ENCODE measurements at places on chromosomes 2 and 18. TPM values are rescaled to one million over a fixed set of nuclear protein-coding genes. Genes with fewer than 3 reads are reported as not detected.

DNA sequence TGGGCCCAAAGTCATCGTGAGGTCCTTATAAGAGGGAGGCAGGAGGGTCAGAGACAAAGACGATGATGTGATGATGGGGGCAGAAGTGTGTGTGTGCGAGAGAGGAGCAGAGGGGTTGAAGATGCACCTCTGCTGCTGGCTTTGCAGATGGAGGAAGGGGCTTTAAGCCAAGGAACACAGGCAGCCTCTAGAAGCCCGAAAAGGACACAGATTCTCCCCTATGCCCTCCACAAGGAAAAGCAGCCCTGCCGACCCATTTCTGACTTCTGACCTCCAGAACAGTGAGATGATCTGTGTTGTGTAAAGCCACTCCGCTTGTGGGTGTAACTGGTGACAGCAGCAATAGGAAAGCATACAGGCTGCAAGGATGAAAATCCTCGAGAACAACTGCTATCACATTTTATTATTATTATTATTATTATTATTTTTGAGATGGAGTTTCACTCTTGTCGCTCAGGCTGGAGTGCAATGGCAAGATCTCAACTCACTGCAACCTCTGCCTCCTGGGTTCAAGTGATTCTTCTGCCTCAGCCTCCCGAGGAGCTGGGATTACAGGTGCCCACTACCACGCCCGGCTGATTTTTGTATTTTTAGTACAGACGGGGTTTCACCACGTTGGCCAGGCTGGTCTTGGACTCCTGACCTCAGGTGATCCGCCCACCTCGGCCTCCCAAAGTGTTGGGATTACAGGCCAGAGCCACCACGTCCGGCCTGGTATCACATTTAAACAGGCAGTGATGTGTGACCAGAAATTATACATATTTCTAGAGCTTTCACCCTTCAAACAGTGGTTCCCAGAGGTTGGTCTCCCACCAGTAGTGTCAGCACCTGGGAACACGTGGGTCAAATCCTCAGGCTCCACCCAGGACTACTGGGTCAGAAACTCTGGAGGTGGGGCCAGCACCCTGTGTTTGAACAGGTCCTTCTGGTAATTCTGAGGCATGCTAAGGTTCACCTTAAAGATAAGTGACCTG lies 170.5 kb downstream of the TGIF1 start:
- H3K36me3 ChIP-seq = no peaks in the 10 kb centered on the region
- H3K4me3 ChIP-seq = no peak overlapping the region

The ANTXR1 gene
- 36.0 TPM for total RNA-seq

DNA sequence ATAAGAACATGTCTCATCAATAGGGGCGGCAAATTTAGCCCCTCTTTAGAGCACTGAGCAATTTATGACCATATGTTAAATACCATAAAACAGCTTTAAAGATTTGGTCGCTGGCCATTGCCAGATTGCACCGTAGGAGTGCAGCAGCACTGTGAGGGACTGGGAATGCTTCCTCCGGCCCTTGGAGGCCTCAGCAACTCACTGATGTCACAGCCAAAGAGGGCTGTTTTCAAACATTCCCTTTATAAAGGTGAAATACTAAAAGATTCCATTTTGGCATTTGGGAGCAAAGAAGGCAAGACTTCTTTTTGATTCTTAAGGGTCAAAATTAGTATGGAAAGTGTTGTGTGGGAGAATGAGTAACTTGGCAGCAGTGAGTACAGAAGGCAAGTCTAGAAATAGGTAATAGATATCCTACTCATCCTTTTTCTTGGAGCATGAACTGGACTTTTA lies 63.7 kb downstream of the BABAM2 start:
- peaks cover 11% of the 10 kb centered on the region for H3K4me1 ChIP-seq
- H3K4me3 ChIP-seq = no peak overlapping the region
- no peak overlapping the region for H3K27ac ChIP-seq
- no peaks in the 10 kb centered on the region for H3K27me3 ChIP-seq

GRCh38 chr2:233061591-233062450 lies 1.7 kb downstream of the INPP5D start:
- DNase-seq = peak; percentile 14
- no peak overlapping the region for H3K4me3 ChIP-seq
- no peaks in the 10 kb centered on the region for H3K27me3 ChIP-seq
- no peaks in the 10 kb centered on the region for H3K36me3 ChIP-seq

DNA sequence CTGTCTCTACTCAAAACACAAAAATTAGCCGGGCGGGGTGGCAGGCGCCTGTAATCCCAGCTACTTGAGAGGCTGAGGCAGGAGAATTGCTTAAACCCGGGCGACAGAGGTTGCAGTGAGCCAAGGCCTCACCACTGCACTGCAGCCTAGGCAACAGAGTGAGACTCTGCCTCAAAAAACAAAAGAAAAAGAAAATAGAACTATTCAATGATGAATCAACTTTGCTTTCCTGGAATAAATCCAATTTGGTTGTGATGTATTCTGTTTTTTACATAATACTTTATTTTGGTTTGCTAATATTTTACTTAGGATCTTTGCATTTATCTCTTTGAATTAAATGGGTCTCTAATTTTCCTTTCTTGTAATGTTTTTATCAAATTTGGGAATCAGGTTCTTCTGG lies 86.3 kb upstream of the MBOAT2 start:
- H3K36me3 ChIP-seq = no peaks in the 10 kb centered on the region
- DNase-seq = no peak
- no peaks in the 10 kb centered on the region for H3K4me1 ChIP-seq
- no peaks in the 10 kb centered on the region for H3K27me3 ChIP-seq
- no peak overlapping the region for H3K4me3 ChIP-seq

- no peak for DNase-seq
- no peaks in the 10 kb centered on the region for H3K36me3 ChIP-seq
- no peaks in the 10 kb centered on the region for H3K27me3 ChIP-seq
- H3K4me3 ChIP-seq = no peak overlapping the region
- no peak overlapping the region for H3K27ac ChIP-seq
Observed at GRCh38 chr18:76408480-76409067, 86.5 kb downstream of the ZNF516 start.

GRCh38 chr2:104502901-104503300 lies 351.0 kb upstream of the POU3F3 start:
- H3K4me1 ChIP-seq = no peaks in the 10 kb centered on the region
- no peaks in the 10 kb centered on the region for H3K27me3 ChIP-seq
- no peak overlapping the region for H3K4me3 ChIP-seq
- no peak overlapping the region for H3K27ac ChIP-seq

DNA sequence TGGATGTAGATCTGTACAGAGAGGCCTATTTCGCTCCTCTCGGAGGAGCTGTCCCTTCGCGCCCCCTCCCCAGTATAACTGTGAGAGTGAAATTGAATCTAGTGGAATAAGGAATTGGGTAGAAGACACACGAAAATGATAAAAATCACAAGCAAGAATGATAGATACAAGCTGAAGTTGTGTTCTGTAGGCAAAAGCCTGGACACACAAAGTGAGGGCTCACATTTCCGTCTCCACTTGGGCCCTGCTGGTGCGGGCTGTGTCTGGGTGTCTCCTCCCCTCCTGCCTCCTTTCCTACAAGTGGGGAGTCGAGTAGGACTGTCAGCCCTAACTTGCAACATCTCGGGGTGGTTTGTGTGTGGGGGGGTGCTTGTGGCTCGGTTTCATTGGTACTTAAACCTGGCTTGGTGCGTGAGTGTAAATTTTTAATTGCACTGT lies 457 bp upstream of the SP9 start:
- no peak overlapping the region for H3K27ac ChIP-seq
- H3K27me3 ChIP-seq = peaks cover 100% of the 10 kb centered on the region
- peaks cover 8% of the 10 kb centered on the region for H3K4me1 ChIP-seq

DNA sequence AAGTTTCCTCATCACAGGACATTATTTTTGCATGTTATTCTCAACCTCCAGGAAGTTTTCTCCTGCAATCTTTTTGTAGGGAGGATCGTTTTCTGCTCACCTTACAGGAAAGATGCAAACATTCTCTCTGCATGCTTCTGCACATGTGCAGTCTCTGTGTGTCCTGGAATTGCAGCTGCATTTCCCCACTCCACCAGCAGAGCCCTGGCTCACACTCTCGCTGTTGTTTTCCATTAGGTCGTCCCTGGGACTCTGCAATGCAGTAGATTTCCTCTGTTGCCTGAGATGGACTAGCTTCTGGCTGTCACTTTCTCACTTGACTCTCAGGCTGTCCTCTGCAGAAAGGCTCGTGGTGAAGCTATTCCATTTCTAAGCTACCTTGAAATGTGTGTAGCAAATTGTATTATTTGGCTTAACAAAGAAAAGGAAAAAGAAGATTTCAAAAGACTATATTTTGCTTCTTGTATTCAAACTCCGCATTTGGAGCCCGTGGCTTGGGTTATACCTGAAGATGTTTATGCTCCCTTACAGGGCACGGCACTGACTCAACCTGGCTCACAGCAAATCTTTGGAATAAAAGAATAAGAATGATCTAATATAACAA lies 346.7 kb downstream of the RAD51AP2 start:
- H3K27me3 ChIP-seq = no peaks in the 10 kb centered on the region
- H3K27ac ChIP-seq = no peak overlapping the region
- H3K36me3 ChIP-seq = no peaks in the 10 kb centered on the region
- no peak overlapping the region for H3K4me3 ChIP-seq
- peak; percentile 12 for DNase-seq
- no peaks in the 10 kb centered on the region for H3K4me1 ChIP-seq

- peaks cover 10% of the 10 kb centered on the region for H3K4me1 ChIP-seq
- H3K4me3 ChIP-seq = no peak overlapping the region
- H3K36me3 ChIP-seq = no peaks in the 10 kb centered on the region
- H3K27me3 ChIP-seq = no peaks in the 10 kb centered on the region
Observed at GRCh38 chr2:41726364-41726763, 321.5 kb upstream of the PKDCC start.

The CHMP1B gene
- total RNA-seq = 42.8 TPM

The CRYBA2 gene
- total RNA-seq = not detected

- no peaks in the 10 kb centered on the region for H3K36me3 ChIP-seq
- peak overlapping the region; percentile 91 for H3K4me3 ChIP-seq
- DNase-seq = peak; percentile 55
- peak overlapping the region; percentile 70 for H3K27ac ChIP-seq
Observed at GRCh38 chr2:26970928-26971627, 641 bp downstream of the MAPRE3 start.

The ARHGAP25 gene
- total RNA-seq = 3.0 TPM

DNA sequence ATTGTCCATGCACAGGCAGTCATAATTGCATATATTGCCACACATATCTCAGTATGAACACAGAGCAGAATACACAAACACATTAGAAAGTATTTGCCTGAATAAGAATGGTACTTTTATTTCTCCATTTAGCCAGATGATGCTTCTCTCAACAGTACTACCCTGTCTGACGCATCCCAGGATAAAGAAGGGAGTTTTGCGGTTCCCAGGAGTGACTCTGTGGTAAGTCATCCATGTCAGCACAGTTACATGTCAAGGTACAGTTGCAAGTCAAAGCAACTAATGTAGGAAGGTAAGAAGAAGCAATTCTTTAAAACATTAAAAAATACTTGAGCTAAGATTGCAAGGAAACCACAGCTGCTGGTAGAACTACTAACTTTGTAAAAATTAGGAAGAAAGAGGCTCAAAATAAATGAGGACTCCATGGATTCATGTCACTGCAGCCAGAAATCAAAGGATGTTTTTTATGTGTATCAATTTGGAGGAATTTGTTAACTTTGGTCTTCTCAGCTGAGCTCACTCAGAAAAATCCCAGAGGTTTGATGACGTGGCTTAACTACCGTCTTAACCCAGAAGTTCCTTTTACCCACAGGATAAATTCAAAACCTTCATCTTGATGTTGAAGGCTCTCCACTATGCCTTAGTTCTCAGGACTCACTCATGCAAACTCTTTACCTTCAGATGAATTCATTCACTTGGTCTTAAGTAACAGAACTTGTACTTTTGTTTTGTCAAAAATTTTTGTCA lies 130.3 kb downstream of the ARHGAP28 start:
- H3K27ac ChIP-seq = no peak overlapping the region
- no peaks in the 10 kb centered on the region for H3K27me3 ChIP-seq
- H3K4me1 ChIP-seq = no peaks in the 10 kb centered on the region
- no peaks in the 10 kb centered on the region for H3K36me3 ChIP-seq

- H3K4me1 ChIP-seq = no peaks in the 10 kb centered on the region
- H3K36me3 ChIP-seq = no peaks in the 10 kb centered on the region
- no peaks in the 10 kb centered on the region for H3K27me3 ChIP-seq
Observed at GRCh38 chr18:56492136-56492535, 146.3 kb downstream of the TXNL1 start.

- H3K27me3 ChIP-seq = no peaks in the 10 kb centered on the region
- H3K4me1 ChIP-seq = no peaks in the 10 kb centered on the region
- H3K36me3 ChIP-seq = no peaks in the 10 kb centered on the region
Observed at GRCh38 chr2:58767828-58768714, 526.9 kb upstream of the FANCL start.
